ENCODE measurements at places on chromosomes 13 and 19.
A peak's percentile ranks its signal among the peaks of the same experiment; 100 is the strongest.

GRCh38 chr19:54255105-54255775 is 1.8 kb downstream of the LILRB5 start:
- DNase-seq = no peak

DNA sequence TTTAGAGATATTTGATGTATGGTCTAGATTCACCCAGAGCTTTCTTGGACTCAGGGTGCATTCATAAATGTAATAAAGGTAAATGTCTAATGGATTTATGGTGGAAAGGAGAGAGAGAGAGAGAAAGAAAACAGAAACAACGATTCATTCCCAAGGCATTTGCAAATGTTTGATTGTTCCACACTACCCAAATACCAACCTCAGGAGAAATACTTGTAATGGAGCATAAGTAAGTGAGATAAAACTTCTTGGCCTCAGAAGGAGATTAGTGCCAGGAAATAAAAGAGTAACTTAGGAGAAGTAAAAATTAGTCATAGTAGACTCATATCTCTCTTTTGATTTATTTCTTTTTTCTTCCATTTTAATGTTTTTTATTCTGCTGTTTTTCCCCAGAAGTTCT is 40.6 kb upstream of the DGKH start:
- peak; percentile 49 for DNase-seq

GRCh38 chr13:37067874-37068273 is 8.4 kb upstream of the SUPT20H start:
- DNase-seq = no peak

GRCh38 chr19:3521104-3521445 is 15.0 kb downstream of the FZR1 start:
- DNase-seq = no peak

DNA sequence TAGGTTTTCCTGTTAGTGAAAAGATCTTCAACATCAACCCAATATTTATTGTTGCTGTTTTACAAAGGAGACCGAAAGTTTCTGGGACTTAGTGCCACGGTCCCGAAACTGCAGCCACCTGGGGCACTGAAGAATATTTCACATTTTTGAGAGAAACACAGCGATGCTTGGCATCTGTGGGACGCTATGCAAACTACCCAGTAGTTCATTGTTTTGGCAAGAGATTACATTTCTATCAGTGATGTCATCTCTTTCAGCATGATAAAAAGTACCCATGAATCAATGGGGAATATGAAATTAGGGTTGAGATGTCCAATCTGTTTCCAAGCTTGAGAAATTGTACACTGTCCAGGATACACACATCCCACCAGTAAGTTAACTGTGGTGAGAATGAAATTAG is 43.9 kb downstream of the TGDS start:
- DNase-seq = no peak

DNA sequence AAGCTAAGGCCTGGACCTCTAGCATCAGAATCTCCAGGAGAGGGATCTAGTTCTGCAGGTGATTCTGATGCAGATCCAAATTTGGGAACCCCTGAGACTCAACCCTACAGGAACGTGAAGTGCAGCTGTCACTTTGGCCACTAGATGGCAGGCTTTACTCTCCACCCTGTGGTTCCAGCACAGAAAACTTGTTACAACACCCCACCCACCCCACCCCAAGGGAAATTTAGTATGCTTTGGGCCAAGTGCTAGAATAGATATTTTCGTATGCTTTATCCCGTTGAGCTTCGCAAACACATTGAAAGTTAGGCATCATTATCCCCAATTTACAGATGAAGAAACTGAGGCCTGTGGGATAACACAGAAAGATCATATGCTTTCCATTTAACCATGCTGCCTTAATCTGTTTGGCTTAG is 232.0 kb downstream of the B3GLCT start:
- peak; percentile 21 for DNase-seq

GRCh38 chr19:40381321-40381720 is 8.7 kb downstream of the HIPK4 start:
- no peak for DNase-seq

- DNase-seq = no peak
Observed at GRCh38 chr19:30096596-30097370, 154.7 kb downstream of the URI1 start.

GRCh38 chr13:48946163-48946562 is 29.5 kb upstream of the FNDC3A start:
- no peak for DNase-seq

DNA sequence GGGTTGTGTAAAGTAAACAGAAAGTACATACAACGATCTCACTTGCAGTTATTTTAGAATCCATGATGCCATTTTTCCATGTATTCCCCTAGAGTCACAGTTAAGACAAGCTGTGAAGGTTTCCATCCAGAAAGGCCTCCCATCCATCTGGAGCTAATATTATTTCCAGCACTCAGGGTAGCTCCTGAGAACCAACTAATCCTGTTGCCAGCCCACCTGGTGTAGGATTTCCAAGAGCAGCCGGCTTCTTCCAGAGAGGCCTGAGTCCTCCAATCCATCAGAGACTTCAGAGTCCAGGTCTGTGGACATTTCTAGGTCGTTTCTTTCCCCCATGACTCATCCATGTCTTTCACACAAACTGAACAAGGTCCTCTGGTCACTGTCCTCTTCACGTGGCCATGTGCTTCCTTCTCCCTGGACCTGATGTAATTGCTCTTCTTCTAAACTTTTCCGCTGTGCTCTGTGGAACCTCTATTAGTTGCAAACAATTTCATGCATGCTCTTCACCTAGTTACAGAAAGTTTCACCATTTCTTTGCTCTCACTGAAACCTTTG is 270.3 kb upstream of the TMTC4 start:
- DNase-seq = no peak

- DNase-seq = no peak
Observed at GRCh38 chr13:105127732-105128131, 1407.7 kb downstream of the EFNB2 start.

DNA sequence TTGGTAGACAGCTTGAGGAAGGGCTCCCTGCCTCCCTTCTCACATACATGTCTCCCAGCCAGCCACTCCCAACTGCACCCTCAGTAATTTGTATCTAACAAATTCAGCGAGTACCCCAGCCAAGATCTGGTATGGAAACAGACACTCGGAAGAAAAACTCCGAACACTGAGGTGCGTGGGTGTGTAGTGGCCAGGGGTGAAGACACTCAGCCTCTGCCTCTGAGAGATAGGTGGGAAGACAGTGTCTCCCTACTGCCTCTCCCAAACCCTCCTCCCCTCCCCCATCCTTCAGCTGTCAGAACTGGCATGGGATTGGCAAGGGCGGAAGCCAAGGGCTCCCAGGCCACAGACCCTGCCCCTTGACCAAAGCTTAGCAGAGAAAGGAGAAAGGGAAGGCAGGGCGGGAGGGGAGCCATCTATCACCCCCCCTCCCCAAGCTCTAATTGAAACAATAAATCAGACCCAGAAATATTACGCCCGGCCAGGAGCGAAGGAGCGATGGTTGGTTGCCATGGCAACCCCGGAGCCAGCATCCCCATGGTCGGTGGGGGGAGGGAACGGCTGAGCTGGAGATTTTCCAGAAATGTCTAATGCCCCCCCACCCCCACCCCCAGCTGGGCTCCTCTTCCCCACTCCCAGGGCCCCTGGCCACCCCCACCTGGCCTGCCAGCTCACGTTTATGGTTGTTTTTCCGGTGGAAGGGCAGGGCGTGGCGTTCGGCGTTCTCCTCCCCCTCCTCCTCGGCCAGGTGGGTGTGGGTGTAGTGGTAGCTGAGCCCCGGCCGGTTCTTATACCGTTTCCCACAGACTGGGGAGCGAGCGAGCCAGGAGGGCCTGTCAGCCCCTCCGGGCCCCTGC is 7.0 kb downstream of the DPF1 start:
- DNase-seq = no peak

DNA sequence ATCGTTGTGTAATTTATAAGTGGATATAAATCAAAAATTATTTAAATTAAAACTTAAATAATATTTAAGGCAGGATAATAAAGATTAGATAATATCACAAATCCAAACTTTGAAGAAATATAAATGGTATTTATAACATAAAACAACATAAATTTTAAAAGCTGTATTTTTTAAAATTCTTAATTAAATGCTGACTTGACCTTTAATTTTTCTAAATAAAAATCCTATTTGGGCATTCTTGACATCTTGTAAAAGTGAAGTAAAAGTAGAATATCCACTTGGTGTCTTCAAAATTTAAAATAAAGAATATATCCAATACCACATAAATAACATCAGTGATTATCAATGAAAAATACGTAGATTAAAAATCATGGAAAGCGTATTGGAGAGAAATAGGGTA is 87.7 kb downstream of the TNFSF13B start:
- no peak for DNase-seq

DNA sequence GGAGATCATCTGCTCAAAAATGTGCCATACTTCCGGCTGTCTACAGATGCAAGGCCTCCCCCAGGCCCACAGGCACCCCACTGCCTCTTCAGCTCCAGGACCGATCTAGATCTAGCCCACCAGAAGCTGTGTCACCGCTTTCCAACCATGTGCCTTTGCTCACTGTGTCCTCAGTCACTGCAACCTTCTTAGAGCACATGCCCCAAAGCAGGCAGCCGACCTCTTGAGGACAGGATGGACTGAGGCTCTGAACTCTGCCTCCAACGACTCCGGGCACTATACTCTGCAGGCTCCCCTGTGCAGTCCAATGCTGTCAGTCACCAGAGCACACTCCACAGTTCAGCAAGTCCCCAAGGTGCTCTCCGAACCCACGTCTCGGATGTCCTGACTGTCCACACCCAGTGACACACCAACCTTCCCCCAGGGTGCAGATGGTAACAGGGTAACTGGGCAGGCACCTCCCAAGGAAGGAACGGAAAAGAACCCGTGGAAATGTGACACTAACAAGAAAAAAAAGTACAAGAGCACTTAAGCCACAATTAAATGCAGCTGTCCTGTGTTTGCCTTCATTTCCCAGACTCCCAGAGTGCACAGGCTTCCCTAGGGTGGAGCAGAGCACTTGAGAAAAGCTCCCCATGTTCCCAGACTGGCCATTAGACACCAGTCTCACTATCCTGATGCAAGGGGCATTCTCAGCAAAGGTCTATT is 4.8 kb downstream of the STK24 start:
- DNase-seq = peak; percentile 38

DNA sequence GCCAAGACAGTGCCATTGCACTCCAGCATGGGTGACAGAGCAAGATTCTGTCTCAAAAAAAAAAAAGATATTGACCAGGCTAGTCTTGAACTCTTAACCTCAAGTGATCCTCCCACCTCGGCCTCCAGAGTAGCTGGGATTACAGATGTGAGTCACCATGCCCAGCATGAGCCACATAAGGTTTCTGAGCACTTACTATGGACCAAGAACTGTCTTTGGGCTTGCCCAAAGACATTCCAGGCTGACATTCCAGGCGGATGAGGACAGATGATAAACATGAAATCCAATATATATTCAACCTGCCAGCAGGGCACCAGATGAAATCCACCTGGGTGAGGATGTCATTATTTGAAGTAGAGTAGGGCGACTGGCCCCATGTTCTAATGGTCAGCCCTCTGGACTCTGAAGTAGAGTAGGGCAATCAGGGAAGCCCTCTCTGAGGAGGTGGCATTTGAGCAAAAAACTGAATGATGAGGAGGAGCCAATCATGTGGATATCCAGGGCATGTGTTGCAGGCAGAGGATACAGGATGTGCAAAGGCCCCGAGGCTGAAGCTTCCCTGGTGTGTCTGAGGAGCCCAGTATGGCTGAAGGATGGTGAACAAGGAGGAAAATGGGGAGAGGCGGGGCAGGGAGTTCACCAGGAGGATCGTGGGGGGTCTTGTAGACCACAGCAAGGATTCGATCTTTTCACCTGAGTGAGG is 4.0 kb downstream of the C19orf38 start:
- DNase-seq = peak; percentile 46

- peak; percentile 69 for DNase-seq
Observed at GRCh38 chr13:52968074-52968700, 60.4 kb upstream of the OLFM4 start.

DNA sequence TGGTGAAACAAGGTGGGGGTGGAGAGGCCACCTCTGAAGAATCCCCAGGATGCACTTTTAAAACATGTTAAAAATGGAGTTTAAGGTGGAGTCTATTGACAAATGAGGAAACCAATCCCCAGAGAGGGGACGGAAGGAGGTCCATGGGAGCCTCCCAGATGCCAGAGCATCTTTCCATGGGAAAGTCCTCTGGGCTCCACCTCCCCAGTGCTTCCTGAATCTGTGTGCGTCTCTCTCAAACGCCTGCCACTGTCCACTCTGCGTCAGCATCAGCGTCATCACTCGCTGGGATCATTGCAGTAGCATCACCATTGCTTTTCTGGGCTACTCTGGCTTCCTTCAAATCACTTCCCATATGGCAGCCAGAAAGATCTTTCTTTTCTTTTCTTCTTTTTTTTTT is 6.2 kb downstream of the GPR4 start:
- no peak for DNase-seq

- no peak for DNase-seq
Observed at GRCh38 chr13:83024232-83024631, 858.0 kb downstream of the SLITRK1 start.

GRCh38 chr13:30750036-30750435 is 14.7 kb downstream of the ALOX5AP start:
- no peak for DNase-seq

GRCh38 chr13:75790198-75790970 is 154.3 kb downstream of the LMO7 start:
- DNase-seq = no peak

GRCh38 chr19:15279326-15279904 is 47.2 kb upstream of the EPHX3 start:
- DNase-seq = no peak

- DNase-seq = no peak
Observed at GRCh38 chr13:21309542-21310172, 133.2 kb downstream of the MRPL57 start.

- peak; percentile 87 for DNase-seq
Observed at GRCh38 chr19:43570174-43570791, 5.0 kb downstream of the XRCC1 start.

- no peak for DNase-seq
Observed at GRCh38 chr13:32790731-32791130, 204.5 kb downstream of the PDS5B start.

DNA sequence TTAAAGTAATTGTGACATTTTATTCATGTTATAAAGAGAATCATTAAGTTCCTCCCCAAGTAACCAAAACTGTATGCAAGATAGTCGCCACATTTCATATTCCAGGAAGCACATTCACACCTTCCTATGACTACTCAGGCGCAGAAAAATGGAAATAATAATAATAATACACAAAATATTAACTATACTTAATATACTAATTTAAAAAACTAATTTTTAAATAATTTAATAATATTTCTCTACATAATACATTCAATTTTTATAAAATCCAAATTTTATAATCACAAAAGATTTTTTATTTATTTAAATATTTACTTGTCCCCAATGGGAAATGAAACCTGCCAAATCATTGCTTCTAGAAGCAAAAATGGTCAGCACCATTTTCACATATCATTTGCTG is 797.4 kb upstream of the GPC6 start:
- no peak for DNase-seq

- no peak for DNase-seq
Observed at GRCh38 chr13:98507282-98507797, 69.6 kb downstream of the STK24 start.

GRCh38 chr13:114134111-114134943 is 1.9 kb upstream of the RASA3 start:
- no peak for DNase-seq

Measured in mammary epithelial cell (primary cell).